Activated effector memory CD4-positive, alpha-beta T cell treated with anti-CD3 and anti-CD28 coated beads, Interleukin-2, amount 50 U/mL, for 16 hours (primary cell): ENCODE measurements at places on chromosomes 6 and 20.

DNA sequence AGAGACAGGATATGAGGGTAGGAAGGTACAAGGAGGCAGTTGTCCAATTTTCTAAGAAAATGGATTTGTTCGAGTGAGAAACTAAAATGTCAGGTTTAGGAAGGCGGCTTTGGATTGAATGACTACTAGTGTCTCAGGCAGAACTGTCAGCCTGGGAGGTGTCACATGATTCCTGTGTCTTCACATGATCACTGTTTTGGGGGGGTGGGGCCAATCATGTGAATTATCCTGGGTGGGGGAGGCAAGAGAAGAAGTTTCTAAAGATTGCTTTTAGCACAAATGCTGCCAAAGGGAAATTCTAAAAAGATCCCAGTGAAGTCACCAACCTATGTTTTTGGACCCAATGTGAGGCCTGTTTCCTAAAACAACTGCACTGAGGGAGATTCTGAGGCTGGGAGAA lies 2.3 kb downstream of the SIRPA start:
- no peak for DNase-seq

DNA sequence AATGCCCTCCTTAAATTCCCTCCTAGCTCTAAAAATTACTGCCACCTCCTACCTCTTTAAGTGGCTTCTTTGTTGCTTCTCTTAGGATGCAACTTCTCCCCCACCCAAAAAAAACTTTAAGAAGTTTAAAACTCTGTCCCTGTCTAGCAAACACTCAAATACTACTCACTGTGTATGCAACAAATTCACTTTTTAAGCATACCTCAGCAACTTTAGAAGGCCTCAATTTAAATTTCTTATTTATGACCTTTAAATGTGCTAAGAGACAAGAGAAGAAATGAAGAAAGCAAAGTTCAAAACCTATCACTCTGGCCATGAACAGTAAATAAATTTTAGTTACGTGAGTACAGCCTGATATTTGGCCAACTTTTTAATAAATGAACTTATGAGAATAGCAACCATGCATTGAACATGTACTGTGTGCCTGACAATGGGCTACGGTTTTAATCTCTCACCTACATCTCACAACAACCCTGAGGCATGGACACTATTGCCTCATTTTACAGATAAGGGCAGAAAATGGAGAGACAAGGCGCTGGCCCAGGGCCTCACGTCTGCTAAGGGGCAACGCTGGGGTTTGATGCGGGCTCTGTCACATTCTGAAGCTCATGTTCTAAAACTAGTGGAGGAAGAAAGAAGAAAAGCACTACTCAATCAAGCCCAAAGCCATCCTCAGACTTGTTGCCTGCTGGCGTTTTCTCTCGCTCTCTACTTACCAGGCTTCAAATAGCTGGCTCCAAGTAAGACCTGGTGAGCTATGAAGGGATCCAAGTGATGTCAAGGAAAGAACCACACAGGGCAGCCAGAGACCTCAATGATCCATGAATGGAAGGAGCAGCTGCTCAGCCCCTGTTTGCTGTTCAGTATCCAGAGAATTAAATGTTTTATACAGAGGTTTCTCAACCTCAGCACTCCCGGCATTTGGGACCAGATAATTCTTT lies 99.8 kb downstream of the TBC1D7 start:
- DNase-seq = no peak

DNA sequence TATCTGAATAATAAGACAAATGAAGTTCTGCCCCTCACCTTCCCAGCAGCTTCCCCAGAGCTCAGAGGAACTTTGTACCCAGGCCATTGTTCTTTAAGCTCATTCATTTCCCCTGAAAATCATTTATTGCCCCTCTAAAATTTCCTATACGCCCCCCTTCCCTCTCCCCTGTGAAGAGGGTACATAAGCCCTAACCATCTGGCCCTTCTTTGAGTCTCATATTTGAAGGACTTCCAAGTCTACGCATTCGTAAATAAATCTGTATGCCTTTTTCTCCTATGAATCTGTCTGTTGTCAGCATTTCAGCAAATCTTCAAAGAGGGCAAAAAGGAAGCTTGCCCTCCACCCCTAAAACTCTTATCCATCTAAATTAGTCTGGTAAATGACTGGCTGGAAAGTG lies 73.1 kb upstream of the DST start:
- no peak for DNase-seq

DNA sequence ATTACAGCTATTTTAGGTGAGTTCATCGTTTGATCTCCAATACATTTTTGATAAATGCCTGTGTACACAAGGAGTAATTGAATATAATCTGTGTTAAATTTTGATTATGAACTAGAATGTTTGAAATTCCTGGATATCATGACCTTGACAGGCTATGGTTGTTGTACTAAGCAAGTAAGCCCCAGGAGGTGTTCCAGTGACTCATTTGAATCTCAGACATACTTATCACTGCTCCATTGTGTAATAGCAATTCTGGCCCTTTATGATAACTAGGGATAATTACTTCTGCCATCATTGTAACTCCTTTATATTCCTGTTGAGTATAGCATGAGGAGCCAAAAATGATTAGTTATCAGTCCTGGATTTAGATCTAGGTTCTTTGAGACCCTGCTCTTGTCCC lies 1424.6 kb upstream of the ADGRB3 start:
- DNase-seq = no peak

DNA sequence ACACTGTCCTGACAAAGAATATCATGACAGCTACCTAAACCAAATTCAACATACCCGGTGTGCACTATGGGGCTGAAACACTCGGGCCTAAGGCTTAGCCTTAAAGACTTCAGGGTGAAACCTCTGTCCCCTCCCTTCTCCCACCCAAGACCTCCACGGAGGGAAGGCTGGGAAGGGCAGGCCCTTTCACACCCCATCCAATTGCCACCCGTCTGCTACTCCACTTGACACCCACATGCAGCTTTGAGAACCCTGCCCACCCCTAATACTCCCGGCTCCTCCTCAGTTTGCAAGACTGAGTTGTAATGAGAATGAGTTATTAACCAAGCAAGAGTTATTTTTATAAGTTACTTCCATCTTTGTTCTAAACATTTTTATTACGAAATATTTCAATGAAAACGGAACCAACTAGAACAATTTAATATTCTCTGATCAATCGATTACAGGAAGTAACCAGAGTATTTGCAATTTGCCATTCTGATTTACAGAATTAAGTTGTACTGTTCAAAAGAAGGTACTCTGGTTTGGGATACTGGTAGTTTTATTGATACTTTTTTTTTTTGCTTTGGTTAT lies 3.7 kb downstream of the TAF4 start:
- no peak for DNase-seq

DNA sequence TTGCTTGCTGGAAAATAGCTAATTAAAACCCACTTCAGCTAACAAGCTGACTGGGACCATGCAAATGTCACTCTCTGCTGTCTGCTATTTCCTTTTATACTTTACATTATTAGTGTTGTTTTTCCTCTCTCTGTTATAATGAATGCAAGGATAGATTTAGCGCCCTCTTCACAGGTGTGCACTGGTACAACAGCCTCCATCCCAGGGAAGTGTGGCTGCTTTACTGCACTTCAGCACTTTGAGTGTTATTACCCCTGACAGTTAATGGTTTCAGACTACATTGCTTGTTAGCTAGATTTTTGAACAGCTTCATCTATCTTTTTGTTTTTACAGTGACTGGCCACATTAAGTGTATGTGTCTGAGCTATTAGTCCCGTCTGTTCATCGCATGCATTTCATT lies 405.7 kb downstream of the RNF144B start:
- DNase-seq = no peak

DNA sequence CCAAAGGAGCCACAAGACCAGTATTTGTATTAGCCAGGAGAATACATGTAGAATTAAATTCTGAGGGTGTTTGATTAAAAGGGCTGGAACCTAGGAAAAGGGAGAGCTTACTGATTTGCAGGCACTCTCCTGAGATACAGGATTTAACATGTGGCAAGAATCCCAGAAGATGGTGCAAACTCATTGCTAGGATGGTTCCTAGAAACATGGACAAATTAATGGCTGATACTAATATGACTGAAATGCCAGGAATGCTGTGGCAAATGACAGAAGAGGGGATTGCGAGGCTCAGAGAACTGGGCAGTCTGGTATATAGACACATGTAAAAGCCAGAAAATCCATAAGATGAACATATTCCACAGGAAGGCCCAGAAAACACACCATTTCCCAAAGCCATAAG lies 118.1 kb downstream of the RWDD2A start:
- DNase-seq = no peak

DNA sequence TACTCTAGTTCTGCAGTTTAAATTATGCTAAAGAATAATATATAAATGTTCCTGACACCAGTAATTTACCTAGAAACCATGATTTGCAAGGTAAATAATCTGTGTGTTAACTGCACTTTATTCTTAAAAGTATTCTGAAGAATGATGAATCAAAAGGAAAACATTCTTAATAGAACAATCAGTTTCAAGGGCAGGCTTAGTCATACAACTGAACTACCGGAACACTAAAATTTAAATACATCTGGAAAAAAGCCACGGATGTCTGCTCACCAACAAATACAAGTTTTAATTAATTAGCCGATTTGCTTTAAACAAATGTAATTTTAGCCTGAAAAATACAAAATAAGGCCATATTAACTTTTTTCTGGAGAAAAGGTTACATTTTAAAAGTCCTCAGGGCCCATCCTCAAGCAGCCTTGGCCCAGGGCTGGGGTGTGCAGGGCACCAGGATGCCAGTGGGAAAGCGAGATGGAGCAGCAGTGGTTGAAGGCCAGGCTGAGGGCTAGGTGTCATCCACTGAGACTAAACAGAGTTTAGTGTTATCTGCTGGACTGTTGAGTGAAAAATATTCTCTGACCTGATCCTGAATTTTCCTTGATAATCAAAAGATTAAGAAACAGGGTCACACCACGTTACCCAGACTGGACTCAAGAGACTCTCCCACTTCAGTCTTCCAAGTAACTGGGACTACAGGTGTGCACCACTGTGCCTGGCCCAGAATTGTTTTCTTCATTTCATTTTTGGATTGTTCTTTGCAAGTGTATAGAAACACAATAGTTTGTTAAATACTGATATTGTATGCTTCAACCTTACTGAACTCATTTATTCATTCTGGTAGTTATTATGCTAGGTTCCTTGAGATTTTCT lies 88.2 kb upstream of the DST start:
- DNase-seq = no peak

DNA sequence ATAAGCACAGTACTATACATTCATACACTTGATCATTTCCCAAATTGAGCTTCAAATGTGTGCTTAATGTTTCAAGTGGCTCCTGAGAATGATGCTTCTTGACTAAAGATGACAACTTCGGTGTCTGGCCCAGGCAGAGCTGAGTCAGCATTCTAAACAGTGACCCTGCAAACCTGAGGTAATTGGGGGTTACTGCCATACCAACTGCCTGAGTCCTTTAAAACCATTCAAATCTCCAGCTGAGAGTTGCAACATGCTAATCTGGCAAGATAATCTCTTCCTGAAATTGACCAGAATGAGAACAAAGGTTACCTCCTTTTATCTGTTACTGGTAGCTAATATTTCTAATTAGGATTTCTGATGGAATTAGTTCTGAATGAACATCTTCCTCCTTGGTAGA lies 8.2 kb downstream of the BACH2 start:
- DNase-seq = no peak

- peak; percentile 66 for DNase-seq
Observed at GRCh38 chr20:52083627-52084232, 107.8 kb downstream of the ZFP64 start.

DNA sequence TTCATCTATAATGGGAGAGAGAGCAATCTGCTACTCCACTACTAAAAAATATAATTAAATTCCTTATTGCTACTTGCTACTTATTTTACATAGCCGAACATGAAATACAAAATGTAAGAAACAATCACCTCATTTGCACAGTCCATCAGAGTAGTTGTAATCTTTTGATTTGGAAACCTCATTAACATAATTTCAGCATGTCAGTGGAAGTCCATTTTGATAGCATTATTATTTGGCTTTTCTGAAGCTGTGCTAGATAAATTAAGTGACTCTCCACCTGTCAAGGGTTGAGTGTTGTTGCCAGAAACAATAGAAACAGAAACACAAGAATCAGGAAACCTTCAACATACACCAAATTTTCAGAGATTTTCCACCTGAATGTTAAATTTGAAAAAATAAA lies 250.0 kb downstream of the RFPL4B start:
- no peak for DNase-seq

DNA sequence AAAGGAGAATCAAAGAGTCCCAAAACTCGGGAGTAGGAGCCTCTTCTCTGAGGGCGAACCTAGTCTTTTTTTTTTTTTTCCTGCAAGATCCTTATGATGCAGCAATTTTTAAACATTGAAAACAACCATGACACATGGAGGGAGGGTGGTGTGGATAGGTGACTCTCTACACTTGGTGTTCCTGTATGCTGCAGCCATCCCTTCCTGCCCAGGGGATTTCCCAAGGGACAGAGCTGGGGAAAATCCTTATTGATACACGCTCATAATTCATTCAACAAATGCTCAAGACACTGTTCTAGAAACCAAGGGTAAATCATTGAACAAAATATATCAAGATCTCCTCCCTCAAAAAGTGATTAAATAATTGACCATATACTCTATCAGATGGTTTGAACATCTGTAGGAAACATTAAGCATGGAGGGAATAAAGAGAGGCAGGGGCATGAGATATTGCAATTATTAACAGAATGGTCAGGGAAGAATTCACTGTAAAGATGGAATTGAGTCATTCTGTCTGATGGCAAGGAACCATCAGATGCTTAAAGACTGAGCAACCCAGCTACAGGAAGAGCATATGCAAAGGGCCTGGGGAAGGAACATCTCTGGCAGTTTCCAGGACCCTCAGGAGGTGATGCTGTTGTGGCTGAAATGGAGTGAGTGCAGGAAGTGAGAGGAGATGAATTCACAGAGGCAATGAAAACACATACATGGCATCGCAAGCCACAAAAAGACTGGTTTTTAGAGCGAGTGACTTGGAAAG lies 13.4 kb upstream of the BTN3A3 start:
- no peak for DNase-seq

DNA sequence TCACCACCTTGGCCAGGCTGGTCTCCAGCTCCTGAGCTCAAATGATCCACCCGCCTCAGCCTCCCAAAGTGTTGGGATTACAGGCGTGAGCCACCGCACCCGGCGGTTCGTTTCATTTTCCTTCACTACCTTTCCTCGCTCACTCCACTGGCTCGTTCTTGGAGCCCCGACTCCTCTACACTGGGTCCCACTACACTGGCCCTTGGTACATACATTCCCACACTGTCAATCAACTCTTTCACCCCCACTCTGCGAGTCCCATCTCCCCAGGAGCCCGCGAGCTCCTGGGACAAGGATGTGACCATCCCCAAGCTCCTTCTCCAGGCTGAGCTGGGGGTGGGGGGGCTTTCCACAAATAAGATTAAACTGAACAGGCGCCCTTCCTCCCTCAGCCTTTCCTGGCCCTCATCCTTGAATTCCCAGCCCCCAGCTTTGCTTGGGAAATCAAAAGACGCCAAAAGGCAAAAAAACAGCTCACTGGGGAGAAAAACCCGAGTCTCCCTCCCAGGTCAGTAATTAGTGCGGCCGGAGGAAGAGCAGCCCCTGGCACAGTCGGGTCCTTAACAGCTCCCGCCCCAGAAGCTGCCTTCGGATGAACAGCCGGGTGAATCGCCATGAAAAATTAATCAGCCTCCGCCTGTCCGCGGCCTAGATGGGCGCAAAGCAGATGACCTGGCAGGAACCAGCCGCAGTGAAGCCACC lies 42.8 kb upstream of the LY86 start:
- DNase-seq = no peak

GRCh38 chr6:20509212-20509611 lies 25.0 kb upstream of the CDKAL1 start:
- DNase-seq = no peak
